GM13976 (cell line): ENCODE measurements at places on chromosomes 3 and 15.
A peak's percentile ranks its signal among the peaks of the same experiment; 100 is the strongest.

DNA sequence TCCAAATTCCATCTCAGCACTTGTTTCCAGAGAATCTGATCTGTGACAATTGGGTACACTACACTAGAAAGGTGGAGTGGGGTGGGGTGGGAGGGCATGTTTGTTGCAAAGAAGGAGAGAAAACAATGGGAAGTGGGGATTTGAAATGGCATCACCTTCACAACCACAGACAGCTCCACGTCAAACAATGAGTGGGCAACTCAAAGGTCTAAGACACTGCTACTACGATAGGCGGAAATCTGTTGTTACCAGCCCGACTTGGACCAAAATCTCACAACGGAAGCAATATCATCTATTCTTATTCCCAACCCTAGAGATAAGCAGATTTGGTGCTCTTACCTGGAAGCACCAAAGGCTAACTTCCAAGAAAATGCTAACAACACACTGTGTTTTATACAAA is 3.3 kb downstream of the CYP19A1 start:
- DNase-seq: no peak

DNA sequence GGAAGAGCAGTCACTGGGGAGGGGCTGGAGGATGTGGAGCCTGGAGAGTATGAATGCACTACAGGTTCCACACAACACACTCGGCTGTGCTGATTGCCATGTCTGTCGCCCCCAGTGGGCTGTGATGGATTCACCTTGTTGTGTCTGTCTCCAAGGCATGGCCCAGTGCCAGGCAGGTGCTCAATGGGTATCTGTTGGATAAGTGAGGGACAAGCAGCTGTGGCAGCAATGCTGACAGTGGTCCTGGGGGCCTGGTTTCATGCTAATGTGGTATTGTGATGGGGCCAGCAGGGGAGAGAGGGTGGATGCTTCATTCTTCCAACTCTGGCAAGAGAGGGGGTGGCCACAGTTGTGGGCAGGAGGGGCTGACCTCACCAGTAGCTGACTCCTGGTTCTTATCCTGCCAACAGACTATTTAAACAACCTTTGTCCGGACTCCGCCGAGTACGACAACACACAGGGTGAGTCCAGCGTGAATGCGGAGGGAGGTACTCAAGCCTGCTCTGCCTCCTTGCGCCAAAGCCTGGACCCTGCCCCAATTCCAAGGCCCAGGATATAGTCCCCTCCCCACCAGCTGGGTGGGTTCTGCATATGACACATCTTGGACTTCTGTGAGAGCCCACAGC is 47.3 kb upstream of the NR2C2 start:
- DNase-seq: no peak

GRCh38 chr15:42059661-42060476 is 34.5 kb downstream of the PLA2G4D start:
- DNase-seq: peak; percentile 74

DNA sequence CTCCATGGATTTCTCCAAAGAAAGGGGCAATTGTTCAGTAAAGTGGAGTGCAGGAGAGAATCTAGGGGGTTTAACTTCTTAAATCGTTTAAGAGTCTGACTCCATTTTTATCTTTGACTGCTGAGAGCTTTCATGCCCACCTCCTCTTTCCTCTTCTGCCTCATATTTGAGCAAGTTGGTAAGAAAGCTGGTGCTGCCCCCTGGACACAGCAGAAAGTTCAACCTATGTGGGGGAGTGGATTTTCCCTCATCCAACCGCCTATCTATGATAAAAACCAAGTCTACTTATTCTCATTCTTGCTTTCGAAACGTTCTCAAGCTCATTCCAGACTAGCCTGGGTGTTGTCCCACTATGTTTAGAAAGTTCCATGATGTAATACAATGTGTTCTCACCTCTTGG is 26.0 kb downstream of the HHLA2 start:
- DNase-seq: no peak

DNA sequence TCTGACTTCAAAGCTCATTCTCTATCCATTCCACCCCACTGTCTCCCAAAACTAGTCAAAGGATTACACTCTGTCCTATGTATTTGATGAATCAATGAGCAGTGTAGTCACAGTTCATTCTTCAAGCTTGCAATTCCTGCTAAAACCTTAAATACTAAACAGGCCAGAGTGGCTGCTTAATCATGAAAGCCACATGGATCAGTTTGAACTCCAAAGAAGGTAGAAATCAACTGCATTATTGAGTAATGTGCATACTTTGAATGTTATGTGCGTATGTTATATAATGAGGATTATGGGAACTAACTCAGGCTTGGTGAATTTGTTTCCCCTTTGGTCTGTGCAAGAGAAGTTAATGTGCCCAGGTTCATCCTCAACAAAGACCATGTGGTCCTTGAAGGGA is 45.4 kb downstream of the PRICKLE2 start:
- DNase-seq: no peak

GRCh38 chr3:190671658-190672057 is 157.8 kb downstream of the IL1RAP start:
- DNase-seq: no peak

DNA sequence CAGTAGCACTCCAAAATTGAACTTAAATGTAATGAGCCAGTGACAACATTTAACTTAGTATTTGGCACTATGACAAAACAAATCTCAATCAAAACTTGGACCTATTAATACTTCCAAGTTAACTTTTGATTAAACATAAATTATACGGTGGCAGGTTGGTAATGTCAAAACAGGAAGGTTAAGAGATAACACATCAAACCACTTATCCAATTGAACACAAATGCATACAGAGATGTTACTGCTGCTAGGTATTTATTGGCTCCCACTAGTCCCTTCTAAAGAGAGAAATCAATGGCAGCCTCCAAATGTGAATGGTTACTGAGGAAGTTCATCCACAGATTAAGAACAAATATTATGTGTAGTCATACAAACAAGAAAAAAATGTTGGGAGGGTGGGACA is 1.8 kb downstream of the GSK3B start:
- DNase-seq: no peak

DNA sequence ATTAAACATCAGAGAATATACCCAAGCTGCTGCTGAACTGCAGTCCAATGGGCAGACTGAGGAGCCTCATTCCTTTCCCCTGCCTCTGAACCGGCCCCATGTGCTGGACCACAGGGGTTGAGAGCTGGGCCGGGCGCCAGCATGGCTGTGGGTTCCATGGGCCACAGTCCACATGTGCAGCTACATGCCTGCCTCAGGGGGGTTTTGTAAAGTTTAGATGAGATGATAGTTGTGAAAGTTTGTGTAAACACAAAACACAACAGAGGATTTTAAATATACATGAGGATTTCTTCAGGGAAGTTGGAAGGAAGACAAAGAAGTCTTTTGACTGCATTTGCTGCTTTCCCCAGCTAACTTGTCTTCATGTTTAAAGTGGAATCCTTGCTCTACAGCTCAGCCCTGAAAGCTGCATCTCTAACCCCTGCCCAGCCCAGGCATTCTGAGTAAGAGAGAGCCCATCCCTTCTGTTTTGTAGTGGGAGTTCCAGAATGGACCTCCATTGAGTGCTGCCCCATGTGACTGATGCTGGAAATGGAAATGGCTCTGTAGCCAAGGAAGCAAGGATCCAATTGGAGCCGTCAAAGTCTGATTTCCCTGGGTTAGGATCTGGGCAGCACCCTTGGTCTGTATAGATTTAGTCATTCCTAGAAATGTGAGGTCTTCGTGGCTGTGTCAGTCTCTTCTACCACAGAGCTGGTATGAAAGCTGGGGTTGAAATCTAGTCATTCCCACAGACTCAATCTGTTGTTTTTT is 17.5 kb downstream of the SLC12A8 start:
- no peak for DNase-seq

GRCh38 chr3:65857327-65857726 is 181.4 kb downstream of the MAGI1 start:
- DNase-seq: no peak

- no peak for DNase-seq
These were observed 86.2 kb downstream of the IQSEC1 start for GRCh38 chr3:12986986-12987385.

GRCh38 chr3:61774279-61774890 is 213.0 kb downstream of the PTPRG start:
- no peak for DNase-seq

- DNase-seq: no peak
These were observed 9.2 kb upstream of the ATP8B4 start for GRCh38 chr15:50128266-50128665.

DNA sequence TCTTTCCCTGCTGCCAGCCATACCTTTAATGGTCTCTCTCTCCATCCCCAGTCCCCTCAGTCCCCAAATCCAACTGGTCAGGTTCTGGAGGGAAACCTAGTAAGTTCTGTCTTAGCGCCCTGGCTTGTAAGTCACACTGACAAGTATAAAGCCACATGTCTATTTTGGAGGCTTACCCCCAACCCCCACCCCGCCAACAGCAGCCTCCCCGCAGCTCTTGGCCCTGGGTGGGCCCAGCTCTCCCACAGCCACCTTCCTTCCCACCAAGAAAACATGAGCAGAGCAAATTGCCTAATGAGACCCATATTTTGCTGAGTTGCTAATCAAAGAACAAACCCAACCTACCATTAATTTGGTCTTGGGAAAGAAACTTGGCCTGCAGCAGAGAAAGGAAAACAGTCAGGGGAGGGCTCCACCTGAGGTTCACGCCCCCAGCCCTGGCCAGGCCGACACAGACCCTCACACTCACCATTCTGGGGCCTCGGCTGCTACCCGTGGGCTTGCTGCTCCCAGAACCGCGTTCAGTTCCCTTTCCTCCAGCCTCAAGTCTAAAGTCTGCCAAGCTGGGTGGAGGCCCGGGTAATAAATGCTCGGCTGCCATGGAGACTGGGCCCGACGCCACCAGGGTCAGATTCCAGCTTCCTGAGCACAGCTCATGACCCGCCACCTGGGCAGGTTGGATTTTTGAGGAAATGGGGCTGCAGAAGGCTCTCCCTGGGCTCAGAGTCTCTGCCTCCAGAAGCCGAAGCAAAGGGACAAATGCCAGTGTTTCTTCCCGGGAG is at the start of gene CALML4:
Gene CALML4, minus strand, starts transcription at position 557 of the 782 bp plus-strand sequence. Its CDS starts 85 bp downstream, at position 472.
- no peak for DNase-seq

- no peak for DNase-seq
These were observed 51.3 kb downstream of the IMPG2 start for GRCh38 chr3:101268971-101269671.

GRCh38 chr15:81387621-81388435 is 13.8 kb upstream of the TMC3 start:
- DNase-seq: no peak

- no peak for DNase-seq
These were observed 79.7 kb downstream of the FBN1 start for GRCh38 chr15:48565560-48566482.

DNA sequence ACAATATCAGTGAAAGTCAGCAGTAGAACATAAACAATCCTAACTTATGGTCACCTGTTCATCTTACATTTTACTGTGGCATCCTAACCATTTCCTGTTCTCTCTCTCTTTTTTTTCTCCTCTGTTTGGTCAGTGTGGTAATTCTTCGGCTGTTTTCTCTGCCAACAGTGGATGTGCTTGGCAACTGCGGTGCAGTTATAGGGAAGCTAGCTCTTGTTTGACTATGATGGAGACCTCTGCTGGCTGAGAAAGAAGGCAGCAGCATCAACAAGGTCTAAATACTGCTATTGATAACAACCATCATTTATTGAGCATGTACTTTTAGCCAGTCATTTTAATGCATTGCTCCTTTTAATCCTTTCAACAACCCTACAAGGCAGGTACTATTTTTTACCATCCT is 723 bp upstream of the DRD3 start:
- no peak for DNase-seq

GRCh38 chr3:169581633-169582032 is 81.9 kb downstream of the MECOM start:
- no peak for DNase-seq

DNA sequence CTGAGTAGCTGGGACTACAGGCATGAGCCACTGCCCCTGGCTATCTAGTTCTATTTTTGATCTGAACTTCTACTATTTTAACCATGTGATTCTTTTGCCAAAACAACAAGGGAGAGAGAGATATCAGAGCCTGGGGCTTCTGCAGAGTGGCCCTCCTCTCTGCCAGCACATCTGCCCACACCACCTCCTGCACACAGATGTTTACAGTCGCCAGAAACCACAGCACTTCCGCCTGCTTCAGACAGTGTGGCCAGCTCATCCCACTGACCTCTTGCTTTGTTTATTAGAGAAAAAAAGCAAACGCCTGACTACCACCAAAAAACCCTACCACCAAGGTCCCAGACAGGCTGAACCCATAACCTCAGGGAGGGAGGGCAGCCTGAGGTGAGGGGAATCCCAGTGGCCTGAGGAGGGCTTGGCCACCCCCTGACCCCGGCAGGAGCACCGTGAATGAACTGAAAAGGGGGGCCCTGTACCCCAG is 85.9 kb upstream of the ABHD2 start:
- DNase-seq: peak; percentile 34

GRCh38 chr3:174619239-174619638 is 239.9 kb upstream of the NAALADL2 start:
- DNase-seq: no peak

DNA sequence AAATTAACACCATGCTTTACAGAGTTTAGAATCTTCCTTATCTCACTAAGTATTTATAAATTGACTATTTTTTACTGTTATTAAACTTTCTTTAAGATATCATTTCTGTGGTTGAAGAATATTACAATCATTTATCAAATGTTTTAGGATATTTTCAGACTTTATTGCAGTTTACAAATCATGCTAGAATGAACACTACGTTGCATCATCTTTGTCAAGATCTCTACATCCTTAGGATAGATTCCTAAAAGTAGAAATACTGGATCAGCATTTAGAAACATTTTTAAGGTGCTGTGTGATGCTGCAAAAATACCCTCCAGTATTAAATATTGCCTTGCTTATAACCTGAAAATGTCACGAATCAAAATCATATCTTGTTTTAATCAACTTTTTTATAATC is 2.5 kb upstream of the PLD1 start:
- no peak for DNase-seq

DNA sequence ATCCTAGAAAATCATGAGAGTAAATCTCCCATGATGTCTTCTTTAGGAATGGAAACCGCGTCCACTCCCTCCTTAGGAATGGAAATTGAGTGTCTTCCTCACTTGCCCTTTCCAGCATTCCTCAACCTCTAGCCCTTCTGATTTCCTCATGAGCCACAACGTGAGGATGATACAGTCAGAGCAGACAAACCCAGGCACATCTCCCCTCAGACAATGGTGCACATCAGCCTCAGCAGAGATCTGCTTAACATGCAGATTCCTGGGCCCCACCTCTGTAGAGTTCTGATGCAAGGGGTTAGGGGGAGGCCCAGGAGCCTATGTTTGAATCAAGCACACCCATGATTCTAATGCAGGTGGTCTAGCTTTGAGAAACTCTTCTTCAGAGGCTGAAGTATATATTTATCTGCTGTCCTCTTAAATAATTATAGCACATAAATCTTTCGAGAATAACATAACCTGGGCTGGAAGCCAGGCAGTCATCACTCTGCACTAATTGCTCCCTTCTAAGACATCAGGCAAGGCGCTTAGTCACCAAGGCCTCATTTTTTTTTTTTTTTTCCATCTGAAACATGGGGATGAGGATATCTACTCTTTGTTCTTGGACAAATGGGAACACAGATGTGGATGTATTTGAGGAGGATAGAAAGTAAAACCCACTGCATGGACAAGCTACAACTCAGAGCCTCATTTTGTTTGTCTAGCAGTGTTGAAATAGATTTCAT is 81.7 kb downstream of the PRICKLE2 start:
- DNase-seq: no peak
